ENCODE measurements at places on chromosomes 7 and 10. TPM values are rescaled to one million over a fixed set of nuclear protein-coding genes. Genes with fewer than 3 reads are reported as not detected.

- H3K27me3 ChIP-seq = no peaks in the 10 kb centered on the region
- no peak overlapping the region for H3K4me3 ChIP-seq
- DNase-seq = no peak
- peaks cover 23% of the 10 kb centered on the region for H3K4me1 ChIP-seq
- no peaks in the 10 kb centered on the region for H3K36me3 ChIP-seq
- no peak overlapping the region for H3K27ac ChIP-seq
Measured at GRCh38 chr10:17662193-17663138, 18.5 kb downstream of the STAM start.

DNA sequence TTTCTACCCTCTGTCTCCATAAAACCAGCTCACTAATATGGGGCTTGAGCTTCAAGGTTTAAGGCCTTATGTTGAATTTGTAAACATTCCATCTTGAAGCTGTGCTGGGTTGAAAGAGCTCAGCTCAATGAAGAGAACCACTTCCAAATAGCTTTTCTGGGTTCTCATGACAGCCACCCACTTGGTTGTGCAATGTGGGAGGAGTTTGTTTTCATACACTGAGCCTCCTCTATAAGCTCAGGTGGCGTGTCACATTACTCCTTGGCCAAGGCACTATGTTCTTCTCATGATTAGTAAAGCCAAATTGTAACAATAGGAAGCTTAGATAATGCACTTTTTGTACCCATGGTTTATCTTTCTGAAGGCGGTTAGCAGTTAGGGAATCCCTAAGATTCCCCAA is 265.6 kb downstream of the PTEN start:
- H3K27ac ChIP-seq = no peak overlapping the region
- H3K36me3 ChIP-seq = no peaks in the 10 kb centered on the region
- no peaks in the 10 kb centered on the region for H3K27me3 ChIP-seq
- no peaks in the 10 kb centered on the region for H3K4me1 ChIP-seq

DNA sequence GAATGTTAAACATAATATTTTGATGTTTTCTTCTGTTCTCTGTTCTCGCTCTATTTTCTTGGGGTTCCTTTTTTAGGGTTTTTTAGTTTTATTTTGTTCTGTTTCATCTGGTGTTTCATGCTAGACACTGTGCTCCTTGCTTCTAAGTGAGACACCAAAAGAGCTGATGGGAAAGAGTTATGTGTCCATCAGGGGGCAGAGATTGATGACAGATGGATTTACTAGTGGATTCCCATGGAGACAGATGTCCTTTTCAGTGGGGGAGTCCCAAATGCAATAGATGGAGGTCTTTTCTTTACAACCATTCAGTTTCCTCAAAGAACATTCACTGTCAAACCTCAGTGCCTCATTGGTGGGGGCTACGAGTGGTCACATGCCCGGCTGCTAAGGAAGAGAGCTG is 34.9 kb downstream of the PRTFDC1 start:
- no peak for DNase-seq
- peaks cover 16% of the 10 kb centered on the region for H3K4me1 ChIP-seq
- H3K4me3 ChIP-seq = no peak overlapping the region

- H3K27me3 ChIP-seq = no peaks in the 10 kb centered on the region
- H3K4me1 ChIP-seq = peaks cover 6% of the 10 kb centered on the region
Measured at GRCh38 chr10:87503401-87503800, 1.3 kb upstream of the MINPP1 start.

Gene FOXI2
- total RNA-seq = not detected

GRCh38 chr10:14569274-14570060 is 205.2 kb downstream of the FAM107B start:
- H3K4me3 ChIP-seq = no peak overlapping the region
- no peaks in the 10 kb centered on the region for H3K27me3 ChIP-seq
- H3K36me3 ChIP-seq = no peaks in the 10 kb centered on the region

DNA sequence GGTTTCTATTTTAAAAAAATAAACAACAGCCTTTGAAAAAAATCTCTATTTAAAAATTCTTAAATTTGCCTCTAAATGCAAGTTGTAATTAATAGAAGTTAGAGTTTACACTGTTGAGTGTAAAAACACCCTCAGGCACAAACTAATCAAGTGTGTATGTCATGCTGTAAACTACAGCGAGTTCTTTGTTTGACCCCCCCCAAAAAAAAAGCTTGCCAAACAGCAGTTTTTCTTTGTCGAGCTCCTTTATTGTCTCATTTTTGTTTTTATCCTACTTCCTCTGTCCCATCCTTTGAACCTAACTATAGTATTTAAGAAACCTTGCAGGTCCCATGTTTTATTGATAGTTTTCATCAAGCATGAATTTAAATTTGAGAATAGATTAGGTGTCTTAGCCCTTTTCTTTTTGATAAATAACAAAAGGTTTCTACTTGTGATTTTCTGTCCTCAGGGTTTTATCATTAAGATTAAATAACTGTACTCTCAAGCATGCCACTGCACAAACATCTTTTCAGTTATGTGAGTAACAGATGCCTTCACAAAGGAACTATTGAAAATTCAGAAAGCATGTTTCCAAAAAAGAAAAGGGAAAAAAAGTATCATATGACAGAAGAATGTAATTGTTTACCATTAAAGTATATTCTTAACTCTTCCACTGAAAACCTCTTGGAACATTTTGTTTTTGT is 176.0 kb downstream of the ARID5B start:
- no peak overlapping the region for H3K4me3 ChIP-seq
- DNase-seq = no peak

Gene RGR
- total RNA-seq = not detected

DNA sequence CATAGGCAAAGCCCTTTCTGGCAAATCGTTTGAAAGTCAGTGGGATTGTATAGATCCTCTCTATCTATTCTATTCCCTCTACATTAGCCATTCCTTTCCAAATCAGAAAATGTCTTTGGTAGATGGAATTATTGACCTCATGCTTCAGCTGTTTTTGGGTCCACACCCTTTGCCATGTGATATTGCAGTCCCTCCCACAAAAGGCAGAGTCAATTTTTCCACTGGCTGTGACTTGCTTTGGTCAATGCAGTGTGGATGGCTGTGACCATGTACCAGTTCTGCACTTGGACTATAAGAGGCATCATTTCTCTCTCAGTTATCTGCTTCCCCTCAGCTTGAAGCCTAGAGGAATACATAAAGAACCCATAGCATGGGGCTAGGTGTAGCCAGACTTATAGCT is 332.9 kb downstream of the PTEN start:
- no peak overlapping the region for H3K27ac ChIP-seq
- no peak for DNase-seq
- H3K36me3 ChIP-seq = no peaks in the 10 kb centered on the region
- H3K4me1 ChIP-seq = no peaks in the 10 kb centered on the region
- no peak overlapping the region for H3K4me3 ChIP-seq

Gene STK31
- total RNA-seq = 0.39 TPM

Gene VAX1
- 65.1 TPM for total RNA-seq

GRCh38 chr10:52499281-52499680 is 185.2 kb downstream of the DKK1 start:
- H3K4me1 ChIP-seq = no peaks in the 10 kb centered on the region
- no peaks in the 10 kb centered on the region for H3K36me3 ChIP-seq
- H3K27me3 ChIP-seq = no peaks in the 10 kb centered on the region
- no peak overlapping the region for H3K27ac ChIP-seq
- no peak overlapping the region for H3K4me3 ChIP-seq

- DNase-seq = no peak
- peak overlapping the region; percentile 74 for H3K27ac ChIP-seq
- no peaks in the 10 kb centered on the region for H3K36me3 ChIP-seq
Measured at GRCh38 chr7:80134115-80134535, 506 bp upstream of the GNAI1 start.

GRCh38 chr10:32205670-32206069 is 141.3 kb downstream of the EPC1 start:
- H3K27ac ChIP-seq = no peak overlapping the region
- DNase-seq = no peak
- H3K4me3 ChIP-seq = no peak overlapping the region

Gene UCN3
- total RNA-seq = not detected

Gene SAP25
- total RNA-seq = 2.8 TPM

DNA sequence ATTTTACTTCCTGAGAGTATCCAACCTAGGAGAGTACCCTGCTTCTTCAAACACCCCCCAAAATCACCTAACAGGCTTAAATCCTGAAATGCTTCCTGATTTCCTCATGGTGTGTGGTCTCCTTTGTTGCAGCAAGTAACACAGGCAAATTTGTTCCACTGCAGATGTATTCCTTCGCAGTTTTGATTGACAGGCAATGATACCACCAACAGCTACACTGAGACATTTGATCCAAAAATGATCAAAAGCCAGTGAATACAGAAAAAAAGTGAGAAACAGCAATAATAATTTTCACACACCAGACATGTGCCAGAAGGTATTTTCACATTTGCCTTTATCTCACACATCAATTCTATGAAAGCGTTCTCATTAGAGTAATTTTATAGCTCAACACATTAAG is 95.9 kb downstream of the HERPUD2 start:
- no peak overlapping the region for H3K4me3 ChIP-seq
- DNase-seq = no peak
- no peaks in the 10 kb centered on the region for H3K36me3 ChIP-seq

Gene SPDYE16
- total RNA-seq = not detected

- H3K36me3 ChIP-seq = no peaks in the 10 kb centered on the region
- no peak overlapping the region for H3K4me3 ChIP-seq
- no peaks in the 10 kb centered on the region for H3K4me1 ChIP-seq
- DNase-seq = no peak
Measured at GRCh38 chr10:82914655-82915136, 1039.7 kb downstream of the NRG3 start.

- H3K4me3 ChIP-seq = no peak overlapping the region
- H3K27ac ChIP-seq = no peak overlapping the region
- no peaks in the 10 kb centered on the region for H3K36me3 ChIP-seq
- no peaks in the 10 kb centered on the region for H3K27me3 ChIP-seq
- peaks cover 11% of the 10 kb centered on the region for H3K4me1 ChIP-seq
- DNase-seq = no peak
Measured at GRCh38 chr10:15137036-15137359, 31.5 kb downstream of the NMT2 start.

- H3K27ac ChIP-seq = no peak overlapping the region
- DNase-seq = no peak
- no peaks in the 10 kb centered on the region for H3K36me3 ChIP-seq
- no peaks in the 10 kb centered on the region for H3K27me3 ChIP-seq
- H3K4me3 ChIP-seq = no peak overlapping the region
- no peaks in the 10 kb centered on the region for H3K4me1 ChIP-seq
Measured at GRCh38 chr7:138204285-138204981, 128.2 kb downstream of the AKR1D1 start.

- DNase-seq = peak; percentile 77
- H3K27ac ChIP-seq = no peak overlapping the region
- H3K4me3 ChIP-seq = no peak overlapping the region
- H3K27me3 ChIP-seq = no peaks in the 10 kb centered on the region
- no peaks in the 10 kb centered on the region for H3K4me1 ChIP-seq
Measured at GRCh38 chr10:69644658-69645295, 14.7 kb downstream of the FAM241B start.

Gene FAM107B
- total RNA-seq = 66.1 TPM

Gene PPP1R17
- total RNA-seq = not detected

GRCh38 chr7:149566103-149566502 is 68.5 kb upstream of the ZNF746 start:
- peaks cover 6% of the 10 kb centered on the region for H3K36me3 ChIP-seq
- H3K27ac ChIP-seq = no peak overlapping the region
- no peaks in the 10 kb centered on the region for H3K27me3 ChIP-seq
- no peak for DNase-seq
- H3K4me1 ChIP-seq = no peaks in the 10 kb centered on the region

Gene SPDYE2
- not detected for total RNA-seq

Gene NPC1L1
- total RNA-seq = not detected

- no peak overlapping the region for H3K4me3 ChIP-seq
- no peak for DNase-seq
- H3K36me3 ChIP-seq = no peaks in the 10 kb centered on the region
- no peaks in the 10 kb centered on the region for H3K27me3 ChIP-seq
- H3K4me1 ChIP-seq = peaks cover 11% of the 10 kb centered on the region
- H3K27ac ChIP-seq = no peak overlapping the region
Measured at GRCh38 chr7:149779502-149779805, 6.1 kb upstream of the ZNF467 start.

Gene UFSP1
- 5.0 TPM for total RNA-seq

DNA sequence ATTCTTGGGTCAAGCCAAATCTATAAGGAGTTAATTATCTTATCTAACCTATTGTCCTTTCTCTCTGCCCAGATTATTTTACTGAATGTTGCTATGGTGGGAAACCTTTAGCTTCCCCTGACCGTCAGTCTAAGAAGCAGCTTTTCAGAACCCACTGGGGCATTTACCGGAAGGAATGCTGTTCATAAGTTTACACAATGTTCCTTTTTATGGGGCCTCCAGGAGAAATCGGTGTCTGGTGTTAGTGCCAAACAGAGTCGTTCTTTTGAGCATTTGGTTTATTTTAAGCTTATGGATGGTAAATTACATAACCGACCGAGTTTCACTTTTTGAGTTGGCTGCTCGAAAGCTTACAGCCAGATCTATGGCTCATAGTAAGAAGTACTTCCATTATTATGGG is 111.9 kb downstream of the CACNB2 start:
- no peaks in the 10 kb centered on the region for H3K27me3 ChIP-seq
- no peak overlapping the region for H3K4me3 ChIP-seq
- H3K36me3 ChIP-seq = no peaks in the 10 kb centered on the region
- no peak overlapping the region for H3K27ac ChIP-seq

Gene TRPV5
- total RNA-seq = not detected

DNA sequence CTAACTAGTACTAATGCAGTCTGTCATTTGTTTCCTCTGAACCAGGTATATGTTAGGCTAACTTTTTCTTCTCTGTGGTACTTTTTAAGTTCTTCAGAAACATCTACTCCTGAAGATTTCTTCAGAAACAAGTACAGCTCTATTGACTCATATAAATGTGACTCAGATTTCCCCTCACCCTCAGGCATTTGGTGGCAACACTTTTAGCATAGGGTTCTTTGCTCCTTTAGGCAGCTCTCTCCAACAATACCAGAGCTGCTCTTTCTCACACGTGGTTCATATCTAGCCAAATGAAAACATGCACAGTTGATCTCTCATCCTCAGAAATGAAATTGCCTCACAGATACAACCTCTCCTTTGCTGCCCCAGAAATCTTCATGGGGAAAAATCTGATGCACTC is 939.8 kb downstream of the SORCS1 start:
- no peaks in the 10 kb centered on the region for H3K36me3 ChIP-seq
- H3K4me3 ChIP-seq = no peak overlapping the region
- no peak for DNase-seq
- H3K27me3 ChIP-seq = no peaks in the 10 kb centered on the region
- H3K4me1 ChIP-seq = no peaks in the 10 kb centered on the region
- H3K27ac ChIP-seq = no peak overlapping the region

GRCh38 chr10:125084191-125084613 is 76.2 kb downstream of the CTBP2 start:
- no peak overlapping the region for H3K27ac ChIP-seq
- peaks cover 4% of the 10 kb centered on the region for H3K36me3 ChIP-seq
- H3K4me3 ChIP-seq = no peak overlapping the region
- no peaks in the 10 kb centered on the region for H3K27me3 ChIP-seq
- H3K4me1 ChIP-seq = peaks cover 6% of the 10 kb centered on the region

Gene SGCE
- 49.2 TPM for total RNA-seq

GRCh38 chr7:150389532-150389816 is 10.3 kb downstream of the ZNF775 start:
- H3K27me3 ChIP-seq = no peaks in the 10 kb centered on the region
- no peaks in the 10 kb centered on the region for H3K4me1 ChIP-seq
- H3K36me3 ChIP-seq = peaks cover 7% of the 10 kb centered on the region
- no peak overlapping the region for H3K4me3 ChIP-seq
- H3K27ac ChIP-seq = no peak overlapping the region

GRCh38 chr10:79099898-79100448 is 31.2 kb downstream of the ZMIZ1 start:
- no peak for DNase-seq
- peaks cover 28% of the 10 kb centered on the region for H3K4me1 ChIP-seq
- no peaks in the 10 kb centered on the region for H3K27me3 ChIP-seq
- no peak overlapping the region for H3K4me3 ChIP-seq
- no peak overlapping the region for H3K27ac ChIP-seq

Measured in A673 (cell line).